Muscle of arm (tissue), 14 donors: ENCODE measurements at places on chromosomes 11 and 22. TPM values are rescaled to one million over a fixed set of nuclear protein-coding genes. Genes with fewer than 3 reads are reported as not detected.

Gene KCTD21
- 6.7 TPM for polyA plus RNA-seq

Gene DNAJB7
- 0.45 TPM for polyA plus RNA-seq

Gene SLC22A9
- polyA plus RNA-seq = not detected

Gene RASL10A
- 2.5 TPM for polyA plus RNA-seq

Gene OR56A1
- not detected for polyA plus RNA-seq

Gene EMID1
- 18.2 TPM for polyA plus RNA-seq

Gene KCNJ1
- 0.21 TPM for polyA plus RNA-seq

Gene SPI1
- 4.3 TPM for polyA plus RNA-seq

Gene TSSK2
- not detected for polyA plus RNA-seq

Gene TMEM121B
- polyA plus RNA-seq = 5.2 TPM

Gene RIN1
- 8.0 TPM for polyA plus RNA-seq

Gene POTEH
- polyA plus RNA-seq = not detected

Gene POU2AF2
- polyA plus RNA-seq = not detected

Gene DAGLA
- 4.0 TPM for polyA plus RNA-seq

Gene SLC22A6
- polyA plus RNA-seq = not detected

Gene MYO7A
- 3.5 TPM for polyA plus RNA-seq

Gene VPREB1
- polyA plus RNA-seq = not detected

Gene NELL1
- polyA plus RNA-seq = 8.0 TPM

Gene OR8K5
- polyA plus RNA-seq = not detected

Gene OR52N5
- not detected for polyA plus RNA-seq

Gene SLCO2B1
- polyA plus RNA-seq = 14.5 TPM

Gene OSM
- polyA plus RNA-seq = 0.82 TPM

Gene ENDOD1
- polyA plus RNA-seq = 68.8 TPM

Gene CPT1B
- 61.0 TPM for polyA plus RNA-seq

Gene C22orf39
- 36.0 TPM for polyA plus RNA-seq

Gene TECTA
- polyA plus RNA-seq = 1.6 TPM

Gene MYRF
- polyA plus RNA-seq = 7.2 TPM

Gene ARHGAP8
- 1.8 TPM for polyA plus RNA-seq

Gene DDI1
- polyA plus RNA-seq = not detected

Gene TCN1
- not detected for polyA plus RNA-seq

Gene PLAAT5
- 2.8 TPM for polyA plus RNA-seq

Gene HORMAD2
- not detected for polyA plus RNA-seq
